ENCODE measurements at places on chromosomes 2 and 18.

- DNase-seq: no peak
These were observed 135.3 kb downstream of the RTP5 start for GRCh38 chr2:242004902-242005230.

DNA sequence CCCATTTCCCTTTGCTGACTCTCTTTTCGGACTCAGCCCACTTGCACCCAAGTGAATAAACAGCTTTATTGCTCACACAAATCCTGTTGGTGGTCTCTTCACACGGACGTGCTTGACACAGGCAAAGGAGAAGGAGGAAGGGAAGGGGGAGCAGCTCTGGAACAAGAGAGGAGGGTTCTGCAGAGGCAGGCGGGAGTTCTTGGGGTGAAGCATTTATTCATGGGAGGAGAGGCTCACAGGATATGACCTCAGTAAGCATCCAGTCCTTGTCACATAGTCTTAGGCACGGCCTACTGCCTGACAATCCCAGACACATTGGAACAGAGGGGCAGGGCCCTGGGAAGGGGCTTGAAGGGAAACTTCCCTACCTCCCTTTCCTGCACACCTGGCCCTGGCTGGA lies 171.7 kb upstream of the HS6ST1 start:
- DNase-seq: no peak

DNA sequence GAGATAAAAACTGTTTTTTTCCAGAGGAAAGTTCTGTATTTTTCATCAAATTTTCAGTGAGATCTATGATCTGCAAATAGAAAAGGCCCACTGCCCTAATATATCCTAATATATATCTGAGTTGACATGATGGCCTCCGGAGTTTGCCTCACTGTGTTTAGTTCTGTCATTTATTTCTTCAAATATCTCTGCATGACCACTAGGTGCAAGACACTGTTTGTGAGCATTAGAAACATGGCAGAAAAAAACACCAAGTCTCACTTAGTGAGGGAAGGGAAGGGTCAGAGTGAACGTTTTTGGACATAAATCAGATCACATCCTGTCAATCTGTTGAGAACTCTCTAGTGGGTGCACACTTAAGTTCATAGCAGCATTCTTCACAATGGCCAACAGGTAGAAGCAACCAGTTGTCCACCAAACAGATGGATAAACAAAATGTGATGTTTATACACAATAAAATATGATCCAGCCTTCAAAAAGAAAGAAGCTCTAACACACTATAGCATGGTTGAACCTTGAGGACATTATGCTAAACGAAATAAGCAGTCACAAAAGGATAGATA lies 53.4 kb downstream of the SPIRE1 start:
- no peak for DNase-seq

DNA sequence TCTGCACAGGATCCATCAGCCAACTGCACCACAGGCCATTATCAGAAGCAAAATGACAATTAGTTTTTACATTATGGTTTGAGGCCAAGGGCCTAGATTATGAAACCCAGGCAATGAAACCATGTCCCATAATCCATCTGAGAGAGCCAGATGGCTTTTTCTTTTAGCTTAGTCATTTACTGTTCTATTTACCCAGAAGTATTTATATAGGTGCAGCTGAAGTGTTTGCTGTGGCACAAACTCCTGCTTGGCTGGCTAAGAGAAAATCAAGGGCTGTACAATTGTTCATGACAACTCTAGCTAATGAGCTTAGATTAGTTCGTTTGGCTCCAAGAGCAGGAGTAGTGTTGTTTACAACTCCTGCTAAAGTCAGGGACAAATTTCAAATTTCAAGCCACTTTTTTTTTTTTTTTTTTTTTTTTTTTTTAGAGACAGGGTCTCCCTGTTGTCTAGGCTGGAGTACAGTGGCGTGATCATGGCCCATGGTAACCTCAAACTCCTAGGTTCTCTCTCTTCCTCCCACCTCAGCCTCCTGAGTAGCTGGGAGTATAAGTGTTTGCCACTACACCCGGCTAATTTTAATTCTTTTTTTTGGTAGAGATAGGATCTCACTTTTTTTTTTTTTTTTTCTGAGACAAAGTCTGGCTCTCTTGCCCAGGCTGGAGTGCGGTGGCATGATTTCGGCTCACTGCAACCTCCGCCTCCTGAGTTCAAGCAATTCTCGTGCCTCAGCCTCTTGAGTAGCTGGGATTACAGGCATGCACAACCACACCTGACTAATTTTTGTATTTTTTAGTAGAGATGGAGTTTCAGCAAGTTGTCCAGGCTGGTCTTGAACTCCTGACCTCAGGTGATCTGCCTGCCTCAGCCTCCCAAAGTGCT lies 18.4 kb upstream of the REV1 start:
- DNase-seq: no peak

DNA sequence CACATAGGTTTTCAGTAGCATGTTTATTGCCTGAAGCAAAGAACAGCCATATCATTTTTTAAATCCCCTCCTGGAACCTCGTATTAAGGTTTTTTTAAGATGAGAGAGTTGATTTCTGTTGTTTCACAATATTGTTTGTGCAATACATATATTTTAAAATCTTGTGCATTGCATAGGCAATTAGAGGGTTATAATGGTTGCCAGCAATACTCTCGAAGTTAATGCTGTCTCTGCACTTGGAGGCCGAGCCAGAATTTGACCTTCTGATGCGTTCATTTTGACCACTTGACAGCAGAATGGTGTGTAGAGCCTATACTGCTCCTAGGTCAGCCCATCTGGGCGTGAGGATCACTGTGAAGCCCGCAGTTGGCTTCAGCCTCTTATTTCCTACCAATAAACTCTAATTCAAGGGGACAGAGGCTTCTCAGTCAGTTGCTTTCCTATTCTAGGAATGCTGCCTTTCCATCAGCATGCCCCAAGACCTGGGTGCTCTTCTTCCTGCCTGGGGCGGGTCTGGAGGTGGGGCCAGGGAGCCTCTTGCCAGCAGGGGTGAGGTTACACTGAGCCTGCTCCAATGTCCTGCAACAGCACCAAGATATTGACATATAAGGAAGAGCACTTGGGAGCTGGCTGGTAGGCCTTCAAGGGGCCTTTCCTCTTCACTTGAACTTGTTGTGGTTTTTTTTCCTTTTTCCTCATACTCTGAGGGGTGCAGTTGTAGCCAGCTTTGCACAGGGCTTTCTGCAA lies 91.4 kb upstream of the BCL2L11 start:
- DNase-seq: no peak

GRCh38 chr2:19574778-19575260 lies 216.4 kb upstream of the OSR1 start:
- DNase-seq: no peak

- DNase-seq: no peak
These were observed 46.8 kb downstream of the IMPA2 start for GRCh38 chr18:12028040-12028628.

DNA sequence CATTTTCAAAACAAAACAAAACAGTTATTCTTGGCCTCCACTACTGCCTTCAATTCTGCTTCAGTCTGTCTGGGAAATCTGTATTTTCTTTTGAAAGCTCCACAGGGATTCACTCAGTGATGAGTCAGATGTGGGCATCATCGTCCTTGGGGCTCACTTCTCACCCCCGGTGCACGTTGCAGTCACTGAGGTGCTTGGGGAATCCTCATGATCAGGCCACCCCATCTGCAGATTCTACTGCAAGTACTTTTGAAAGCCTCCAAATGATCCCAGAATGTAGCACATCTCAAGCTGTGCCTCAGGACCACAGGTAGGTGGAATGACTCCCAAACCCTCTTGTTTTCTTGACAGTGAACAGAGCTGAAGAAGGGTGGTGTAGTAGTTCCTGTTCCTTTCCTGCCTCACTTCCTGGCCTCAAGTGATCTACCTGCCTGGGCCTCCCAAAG lies 34.3 kb downstream of the LPIN2 start:
- DNase-seq: no peak
